ENCODE measurements at places on chromosomes 5 and 9.

GRCh38 chr5:16862777-16863176 is 73.3 kb downstream of the MYO10 start:
- no peak for DNase-seq

GRCh38 chr5:15614679-15615078 is 114.7 kb downstream of the FBXL7 start:
- no peak for DNase-seq

DNA sequence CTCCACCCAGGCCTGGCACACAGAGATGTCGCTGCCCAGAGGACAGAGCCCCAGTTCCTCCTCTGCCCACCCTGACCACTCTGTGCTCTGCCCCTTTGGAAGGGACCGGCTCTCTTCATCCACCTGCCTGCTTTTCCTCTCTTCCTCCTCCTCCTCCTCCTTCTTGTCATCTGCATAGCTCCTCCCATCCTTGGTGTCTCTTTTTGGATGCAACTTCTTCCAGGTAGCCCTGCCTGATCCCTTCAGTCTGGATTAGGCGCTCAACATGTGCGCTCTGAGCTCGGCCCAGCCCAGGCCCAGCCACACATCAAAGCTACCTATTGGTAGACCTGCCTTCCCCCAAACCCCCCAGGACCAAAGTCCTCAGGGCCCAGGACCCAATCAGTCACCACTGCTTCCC is 52.6 kb upstream of the RXRA start:
- no peak for DNase-seq

DNA sequence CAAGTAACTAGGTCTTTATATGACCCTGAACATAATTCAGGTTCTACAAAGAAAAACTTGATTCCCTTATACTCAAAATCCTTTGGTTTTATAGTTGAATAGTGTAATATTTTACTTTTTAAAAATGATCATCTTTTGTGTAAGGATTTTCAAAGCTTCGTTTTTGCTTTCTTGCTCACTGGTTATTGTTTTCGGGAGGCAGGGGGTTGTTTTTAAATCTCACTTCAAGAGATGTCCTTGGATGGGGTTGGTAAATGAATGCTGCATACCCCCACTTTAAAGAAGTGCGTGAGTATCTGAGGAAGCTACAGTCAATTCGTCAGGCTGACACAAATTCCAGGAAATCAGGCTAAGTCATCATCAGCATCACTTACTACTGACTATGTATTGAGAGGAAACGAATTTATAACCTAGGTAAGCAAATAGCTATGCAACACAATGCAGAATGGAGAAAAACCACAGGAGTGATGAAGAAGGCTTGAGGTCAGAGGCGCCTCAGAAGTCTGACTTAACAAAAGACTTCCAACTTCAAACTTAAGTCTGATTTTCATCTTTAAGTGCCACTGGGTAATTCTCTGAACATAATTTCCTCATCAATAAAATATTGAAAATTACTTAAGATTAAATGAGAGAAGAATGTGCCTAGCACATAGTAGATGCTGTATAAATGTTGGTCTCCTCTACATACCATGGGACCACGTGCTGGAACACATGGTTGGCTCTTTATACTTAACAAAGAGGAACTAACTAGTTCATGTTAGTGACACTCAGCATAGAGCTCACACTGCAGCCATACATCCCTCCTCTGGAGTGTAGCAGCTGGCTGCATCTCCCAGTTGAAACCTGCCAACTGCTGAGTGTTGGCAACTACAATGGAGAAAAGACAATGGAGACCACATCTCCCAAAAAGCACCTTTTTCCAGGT is 106.0 kb upstream of the KIF2A start:
- no peak for DNase-seq

DNA sequence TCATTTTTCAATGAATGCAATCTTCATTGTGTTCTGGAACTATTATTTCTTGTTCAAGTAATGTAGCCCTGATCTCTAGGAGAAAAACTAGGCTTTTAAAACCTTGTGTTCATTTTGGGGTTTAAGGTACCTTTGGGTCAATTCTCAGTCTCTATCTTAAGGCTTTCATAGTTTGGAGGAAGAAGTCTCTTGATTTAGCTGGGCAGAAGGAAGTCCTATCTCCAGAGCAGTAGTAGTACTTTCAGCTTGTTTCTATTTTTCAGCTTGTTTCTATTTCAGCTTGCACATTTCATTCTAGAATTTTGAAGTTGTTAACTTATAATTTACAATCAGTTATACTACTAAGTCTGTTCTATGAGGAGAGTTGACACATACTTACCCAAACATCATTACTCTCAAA is 15.2 kb downstream of the CSNK1G3 start:
- no peak for DNase-seq

Measured in EH (cell line).